ENCODE measurements at places on chromosomes 13 and 19.

DNA sequence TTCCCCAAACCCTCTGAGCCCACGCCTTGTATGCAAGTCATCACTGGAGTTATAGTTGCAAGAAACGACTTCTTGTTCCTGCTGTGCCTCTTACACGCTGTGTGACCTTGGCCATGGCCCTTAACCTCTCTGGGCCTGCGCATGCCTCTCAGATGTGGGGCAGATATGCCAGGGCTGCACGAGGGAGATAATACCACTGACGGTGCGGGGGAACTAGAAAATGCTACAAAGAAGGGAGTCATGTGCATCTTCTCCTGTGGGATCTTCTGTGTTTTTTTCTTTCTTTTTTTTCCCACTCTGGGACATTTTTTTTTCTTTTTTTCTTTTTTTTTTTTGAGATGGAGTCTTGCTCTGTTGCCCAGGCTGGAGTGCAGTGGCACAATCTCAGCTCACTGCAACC, 4.3 kb upstream of the SAMD1 start:
- DNase-seq = no peak

- DNase-seq = no peak
These were observed 179.4 kb downstream of the KLF12 start for GRCh38 chr13:73954808-73955207.

DNA sequence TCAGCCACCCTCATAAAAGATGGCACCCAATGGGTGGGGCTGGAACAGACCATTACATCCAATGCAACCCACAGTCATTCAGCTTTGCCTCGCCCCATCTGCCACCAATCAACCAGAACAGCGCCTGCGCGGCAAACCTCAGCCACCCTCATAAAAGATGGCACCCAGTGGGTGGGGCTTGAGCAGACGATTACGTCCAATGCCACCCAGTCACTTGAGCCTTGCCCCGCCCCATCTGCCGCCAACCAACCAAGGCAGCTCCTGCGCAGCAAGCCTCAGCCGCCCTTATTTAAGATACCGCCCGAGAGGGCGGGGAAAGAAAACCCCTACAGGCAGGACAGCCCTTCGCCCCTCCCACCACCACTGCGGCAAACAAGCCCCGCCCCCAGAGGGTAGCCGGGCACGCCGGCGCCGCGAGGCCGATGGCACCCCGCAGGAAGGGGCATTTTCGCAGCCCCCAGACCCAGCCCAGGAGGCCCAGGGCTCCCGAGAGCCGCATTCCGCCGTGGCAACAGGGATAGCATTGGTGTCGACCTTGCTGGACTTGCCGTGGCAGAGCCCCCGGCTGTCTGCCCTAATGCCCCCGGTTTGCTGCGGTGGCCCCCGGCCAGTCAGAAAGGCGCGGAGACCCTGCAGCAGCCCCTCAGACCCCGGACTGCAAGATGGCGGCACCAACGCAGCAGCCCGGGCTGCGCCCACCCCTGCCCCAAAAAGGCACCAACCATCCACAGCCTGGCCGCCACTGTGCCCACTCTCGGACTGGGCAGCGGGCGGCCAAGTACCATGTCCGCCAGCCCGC, 675 bp downstream of the PEG3 start:
- no peak for DNase-seq

- no peak for DNase-seq
These were observed 231.9 kb downstream of the KCTD12 start for GRCh38 chr13:76654263-76654662.

- no peak for DNase-seq
These were observed 6.4 kb upstream of the NFIC start for GRCh38 chr19:3359919-3360420.

GRCh38 chr13:90270226-90270625, 1077.3 kb upstream of the MIR17HG start:
- no peak for DNase-seq

GRCh38 chr19:43842007-43842406, 14.9 kb downstream of the ZNF283 start:
- no peak for DNase-seq

DNA sequence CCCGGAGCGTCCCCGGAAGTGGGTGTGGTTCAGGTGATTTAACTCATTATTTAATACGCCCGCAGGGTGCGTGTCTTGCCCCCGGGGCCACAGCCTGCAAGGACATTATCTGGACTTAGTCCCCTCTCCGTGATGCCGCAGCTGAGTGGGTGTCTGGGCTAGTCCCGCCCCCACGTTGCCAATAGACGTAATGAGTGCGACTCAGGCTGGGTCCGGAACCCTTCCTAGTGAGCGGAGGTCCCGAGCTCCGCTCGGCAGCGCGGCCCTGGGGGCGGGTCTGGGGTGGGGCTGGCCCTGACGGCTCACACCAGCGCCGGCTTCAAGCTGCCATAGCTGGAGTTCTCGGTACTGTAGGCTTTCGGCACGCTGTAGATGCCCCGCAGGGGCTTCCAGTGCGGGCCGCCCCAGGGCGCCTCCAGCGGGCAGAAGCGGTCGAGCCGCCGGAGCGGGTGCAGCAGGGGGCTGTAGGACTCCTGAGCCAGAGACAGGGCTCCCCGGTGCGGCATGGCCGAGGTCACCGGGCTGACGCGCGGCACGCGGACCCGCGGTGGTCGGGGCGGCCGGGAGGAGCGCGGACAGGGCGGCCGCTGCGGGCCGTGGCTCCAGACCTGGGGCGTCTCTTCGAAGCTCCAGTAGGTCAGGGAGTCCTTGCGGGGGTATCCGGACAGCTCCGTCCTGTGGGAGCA, 918 bp upstream of the LHB start:
- peak; percentile 60 for DNase-seq

GRCh38 chr13:106514928-106515634, 20.4 kb downstream of the EFNB2 start:
- no peak for DNase-seq

- peak; percentile 45 for DNase-seq
These were observed 9.1 kb downstream of the ZNF653 start for GRCh38 chr19:11496391-11497163.

DNA sequence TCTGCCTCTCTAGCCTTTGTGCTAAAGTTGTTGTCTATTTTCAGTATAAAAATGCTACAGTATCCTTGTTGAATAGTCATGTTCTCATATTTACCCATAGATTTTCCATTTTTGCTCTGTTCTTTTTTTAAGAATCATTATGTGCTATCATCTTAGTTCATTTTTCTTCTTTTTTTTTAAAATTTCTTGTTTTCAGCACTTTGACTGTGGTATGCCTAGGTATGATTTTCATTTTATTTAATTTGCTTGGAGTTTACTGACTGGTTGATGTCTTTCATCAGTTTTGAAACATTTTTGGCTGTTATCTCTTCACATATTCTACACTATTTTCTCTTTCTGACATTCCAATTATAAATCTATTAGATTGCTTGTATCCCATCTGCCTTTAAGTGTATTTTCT, 192.9 kb downstream of the PDS5B start:
- no peak for DNase-seq

DNA sequence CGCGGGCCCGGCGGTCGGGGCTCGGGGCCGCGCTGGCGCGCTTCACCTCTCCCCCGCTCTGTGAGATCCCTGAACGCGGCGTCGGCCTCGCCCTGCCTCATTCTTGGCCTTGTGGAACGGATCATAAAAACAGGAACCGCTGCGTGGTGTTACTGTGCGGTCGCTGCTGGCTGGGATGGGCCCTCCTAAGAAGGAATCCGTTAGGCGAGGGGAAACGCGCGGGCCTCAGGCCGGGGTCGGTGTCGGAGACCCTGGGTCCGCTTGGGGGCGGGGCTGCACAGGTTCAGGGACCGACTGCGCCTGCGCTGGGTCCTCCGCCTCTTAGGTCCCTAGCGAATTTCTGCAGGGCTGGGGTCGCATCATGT, 381 bp downstream of the CKAP2 start:
- DNase-seq = no peak
